Foreskin keratinocyte (primary cell): ENCODE measurements at places on chromosomes 3 and 15.
A peak's percentile ranks its signal among the peaks of the same experiment; 100 is the strongest.

DNA sequence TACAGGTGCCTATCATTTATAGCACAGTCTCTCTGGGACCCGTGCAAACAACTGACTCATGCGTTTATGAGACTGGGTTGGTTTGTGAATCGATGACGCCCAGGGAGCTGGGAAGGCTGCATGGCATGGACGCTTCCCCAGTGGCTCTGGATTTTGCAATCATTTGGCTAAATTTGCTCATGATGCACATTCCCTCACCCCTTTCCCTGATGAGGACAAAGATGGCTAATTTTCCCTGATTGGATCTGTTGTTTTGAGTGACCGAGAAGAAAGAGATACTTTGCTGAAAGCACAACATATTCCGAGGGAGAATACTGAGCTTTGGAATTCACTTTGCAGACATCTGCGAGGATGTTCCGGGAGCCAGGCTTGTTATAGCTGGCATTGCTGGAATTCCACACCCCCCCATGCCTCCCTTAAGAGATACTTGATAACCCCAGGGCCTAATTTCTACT lies 51.1 kb downstream of the CGNL1 start:
- DNase-seq, result peak; percentile 47

GRCh38 chr3:120415756-120416155 lies 35.0 kb downstream of the FSTL1 start:
- DNase-seq, result no peak

DNA sequence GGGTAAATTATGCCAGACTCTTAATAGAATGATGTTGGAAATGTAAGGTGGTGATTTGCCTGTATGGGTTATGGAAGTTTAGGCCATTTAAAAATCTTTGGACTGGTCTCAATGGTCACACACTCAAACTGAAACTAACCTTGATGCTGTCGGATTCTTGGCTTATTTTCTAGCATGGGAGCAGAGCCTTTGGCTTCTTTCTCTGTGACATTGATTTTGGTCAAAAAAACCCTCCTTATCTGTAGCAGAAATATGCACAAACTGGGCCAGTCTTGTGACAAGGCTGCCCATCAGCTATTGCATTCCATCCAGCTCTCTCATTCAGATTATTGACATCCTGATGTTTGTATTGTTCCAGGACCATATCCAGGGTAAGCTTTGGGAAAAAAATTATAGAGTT lies 35.9 kb downstream of the ARPP21 start:
- DNase-seq, result no peak

GRCh38 chr15:37058316-37058985 lies 41.9 kb downstream of the MEIS2 start:
- DNase-seq, result no peak

GRCh38 chr3:168847291-168847883 lies 751.7 kb upstream of the GOLIM4 start:
- peak; percentile 24 for DNase-seq

GRCh38 chr15:38028869-38029268 lies 94.4 kb downstream of the TMCO5A start:
- DNase-seq, result no peak
